ENCODE measurements at places on chromosomes 12 and 14. TPM values are rescaled to one million over a fixed set of nuclear protein-coding genes. Genes with fewer than 3 reads are reported as not detected.

ACYP1 gene
- 22.7 TPM for polyA plus RNA-seq

TMEM229B gene
- polyA plus RNA-seq, result 0.64 TPM

DDIT3 gene
- 11.8 TPM for polyA plus RNA-seq

PLA2G1B gene
- polyA plus RNA-seq, result not detected

SYCP3 gene
- polyA plus RNA-seq, result 0.20 TPM

DNA sequence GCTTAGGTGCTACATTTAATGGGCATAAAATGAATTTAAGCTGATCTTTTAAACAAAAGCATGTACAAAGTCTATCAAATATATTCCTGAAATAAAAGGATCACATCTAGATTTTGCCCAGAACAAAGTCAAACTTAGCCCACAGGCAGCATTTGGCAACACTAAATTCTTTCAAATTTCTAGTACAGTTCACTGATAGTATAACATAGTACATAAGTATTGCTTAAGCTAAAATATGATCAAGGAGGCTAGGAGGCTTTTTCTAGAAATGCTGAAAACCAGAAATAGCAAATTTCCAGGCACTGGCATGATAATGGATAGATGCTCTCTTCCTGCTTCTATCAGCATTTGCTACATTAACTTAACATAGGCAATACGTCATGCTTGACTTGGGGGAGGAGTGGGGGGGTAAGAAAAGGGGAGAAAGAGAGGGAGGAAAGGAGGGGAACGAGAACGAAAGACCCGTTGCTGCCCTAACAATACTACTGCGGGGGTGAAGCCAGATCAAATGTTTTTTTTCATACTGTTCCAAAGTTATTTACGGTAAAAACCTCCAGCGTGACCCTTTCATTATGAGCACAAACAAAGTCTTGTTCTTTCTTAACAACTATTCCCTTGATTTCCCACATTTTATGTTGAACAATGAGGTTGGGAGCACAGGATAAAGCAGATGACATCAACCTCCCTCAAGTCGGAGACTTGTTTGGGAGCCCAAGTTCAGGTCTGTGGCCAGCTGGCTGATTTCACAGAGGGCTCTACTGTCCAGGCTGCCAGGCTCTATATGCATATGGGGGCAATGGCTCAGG lies 10.6 kb downstream of the TMED10 start:
- peak; percentile 38 for DNase-seq

DNA sequence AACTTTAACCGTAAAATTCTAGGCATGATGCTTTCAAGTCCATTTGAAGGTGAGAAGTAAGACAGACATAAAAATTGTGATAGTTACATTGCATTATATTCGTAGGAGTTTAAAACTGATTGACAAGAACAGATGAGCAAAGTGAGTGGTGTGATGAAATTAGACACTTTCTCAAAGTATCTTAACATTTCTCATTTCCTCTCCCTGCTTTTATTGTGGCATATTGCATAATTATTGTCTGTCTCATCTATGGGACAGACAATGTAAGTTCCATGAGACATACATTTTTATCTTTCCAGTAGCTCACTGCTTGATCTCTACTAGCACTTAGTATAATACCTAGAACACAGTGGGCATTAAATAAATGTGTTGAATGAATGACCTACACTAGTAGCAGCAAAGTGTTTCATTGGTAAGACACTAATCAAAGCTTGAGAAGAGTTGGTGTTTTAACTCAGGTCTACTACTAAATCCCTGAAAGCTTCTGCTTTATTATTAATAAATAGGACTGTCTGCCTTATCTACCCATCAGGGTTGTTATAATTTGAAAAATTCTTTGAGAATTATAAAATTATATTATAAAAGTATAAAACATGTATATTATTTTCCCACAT lies 19.0 kb downstream of the A2M start:
- DNase-seq, result no peak

- DNase-seq, result no peak
These were observed 9.6 kb downstream of the PLXNC1 start for GRCh38 chr12:94157981-94158411.

GRCh38 chr12:6316921-6317692 lies 6.6 kb downstream of the PLEKHG6 start:
- DNase-seq, result no peak

GRCh38 chr14:81281332-81281731 lies 60.6 kb upstream of the GTF2A1 start:
- DNase-seq, result no peak

DNA sequence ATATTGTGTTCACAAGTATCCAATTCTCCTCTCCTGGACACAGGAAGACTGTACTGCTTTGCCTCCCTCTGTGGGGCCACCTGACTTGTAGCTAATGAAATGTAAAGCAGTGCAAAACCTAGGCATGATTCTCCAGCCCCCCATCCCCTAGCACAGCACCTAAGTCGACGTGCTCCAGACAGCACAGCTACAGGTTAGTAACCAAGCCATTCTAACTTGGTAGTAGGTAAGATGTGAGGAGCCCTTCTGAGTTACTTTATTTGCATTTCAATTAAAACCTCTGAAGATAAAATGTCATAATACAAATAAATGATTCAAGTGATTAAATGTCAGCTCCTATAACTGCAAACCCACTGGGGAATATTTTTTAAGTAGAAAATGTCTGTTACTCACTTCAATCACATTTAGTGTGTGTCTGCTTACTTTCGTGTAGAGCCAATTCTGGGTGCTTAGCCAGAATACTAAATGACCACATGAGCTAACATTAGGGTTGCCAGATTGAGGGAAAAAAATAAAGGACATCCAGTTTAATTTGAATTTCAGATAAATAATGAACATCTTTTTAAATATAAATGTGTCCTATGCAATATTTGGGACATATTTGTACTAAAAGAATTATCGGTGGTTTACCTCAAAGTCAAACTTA lies 64.8 kb upstream of the HIF1A start:
- DNase-seq, result no peak

DNA sequence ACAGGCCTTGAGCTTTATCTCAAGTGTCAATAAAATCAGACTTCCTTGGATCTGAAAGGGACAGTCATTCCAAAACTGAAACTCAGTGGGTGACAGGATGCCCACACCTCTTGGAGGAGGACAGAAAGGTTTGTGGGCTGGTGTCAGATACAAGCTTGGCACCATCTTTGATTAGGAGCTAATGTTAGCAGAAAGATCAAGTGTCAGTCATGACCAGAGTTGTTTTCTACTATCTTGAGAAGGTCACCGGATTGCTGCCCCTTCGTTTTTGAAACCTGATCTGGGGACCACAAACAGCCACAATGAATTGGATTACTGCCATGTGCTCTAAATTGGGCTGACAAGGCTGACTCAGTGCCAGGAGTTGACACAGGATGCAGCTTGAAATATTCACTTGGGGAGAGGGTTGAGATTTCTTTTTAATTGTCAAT lies 88.3 kb downstream of the OTOGL start:
- DNase-seq, result peak; percentile 79

DNA sequence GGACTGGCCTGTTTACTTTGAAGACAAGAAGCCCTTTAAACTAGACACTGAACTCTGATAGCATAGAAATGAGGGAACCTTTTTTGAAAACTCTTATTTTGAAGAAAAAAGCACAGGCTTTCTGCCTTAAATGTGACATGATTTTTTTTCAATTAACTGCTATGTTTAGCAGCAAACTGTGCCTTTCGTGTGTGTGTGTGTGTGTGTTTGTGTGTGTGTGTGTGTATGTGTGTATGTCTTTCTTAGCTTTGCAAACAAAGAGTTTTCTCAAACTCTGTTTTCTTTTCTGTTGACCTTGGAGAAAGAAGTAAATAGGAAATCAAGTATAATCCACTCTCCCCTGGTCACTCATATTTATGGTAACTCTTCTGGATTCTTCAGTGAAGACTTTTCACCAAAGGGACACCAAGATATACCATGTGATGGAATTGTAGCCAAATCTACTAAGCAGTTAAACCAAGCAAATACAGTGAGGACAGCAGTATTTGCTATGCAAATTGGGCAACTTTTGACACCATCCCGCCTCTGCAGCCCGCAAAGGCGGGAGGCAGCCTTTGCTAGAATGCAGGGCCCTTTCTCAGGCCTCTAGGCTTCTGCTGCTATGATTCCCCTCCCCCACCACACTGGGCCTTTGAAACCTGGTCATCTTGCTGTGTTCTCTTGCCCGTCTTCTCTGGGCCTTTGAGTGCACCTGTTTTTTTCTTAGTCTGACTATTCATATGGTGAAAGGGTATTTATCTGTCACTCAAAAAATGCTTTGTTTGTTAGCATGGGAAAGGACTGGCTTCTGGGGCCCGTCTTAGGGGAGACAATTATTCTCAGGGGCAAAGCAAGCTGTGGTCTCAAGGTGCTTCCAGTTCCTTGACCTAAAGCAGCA lies 107.9 kb downstream of the MYRFL start:
- no peak for DNase-seq

DNA sequence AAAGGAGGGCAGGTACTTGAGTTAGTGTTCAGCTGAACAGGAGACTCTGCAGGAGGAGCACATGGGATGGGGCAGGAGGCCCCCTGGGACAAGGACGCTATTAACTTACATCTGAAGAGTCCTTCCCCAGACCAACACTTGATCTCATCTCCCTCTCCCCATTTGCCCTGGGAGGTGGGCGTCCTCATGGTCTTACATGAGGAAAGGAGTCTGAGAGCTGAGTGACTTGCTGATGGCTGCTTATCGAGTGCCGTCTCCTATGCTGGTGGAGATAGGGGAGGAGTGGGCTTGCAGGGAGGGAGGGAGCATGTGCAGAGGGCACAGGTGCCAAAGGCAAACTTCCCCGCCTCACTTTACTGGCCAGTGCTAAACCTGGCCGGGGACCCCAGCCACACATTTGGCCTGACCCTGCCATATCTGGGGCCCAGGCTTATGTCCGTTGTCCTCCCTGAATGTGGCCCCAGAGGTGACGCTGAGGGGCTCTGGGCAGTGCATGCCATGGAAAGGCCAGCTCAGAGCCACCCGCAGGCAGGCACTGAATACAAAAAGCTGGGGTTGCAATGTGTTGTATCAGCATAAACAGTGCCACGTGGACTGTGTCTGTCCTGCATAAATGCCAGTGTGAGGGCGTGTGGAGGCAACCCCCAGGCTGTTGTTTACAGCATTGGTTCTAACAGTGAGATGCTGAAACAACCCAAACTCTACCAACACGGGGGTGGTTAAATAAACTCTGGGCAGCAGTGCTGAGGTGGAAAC lies 29.4 kb downstream of the FAIM2 start:
- no peak for DNase-seq

DNA sequence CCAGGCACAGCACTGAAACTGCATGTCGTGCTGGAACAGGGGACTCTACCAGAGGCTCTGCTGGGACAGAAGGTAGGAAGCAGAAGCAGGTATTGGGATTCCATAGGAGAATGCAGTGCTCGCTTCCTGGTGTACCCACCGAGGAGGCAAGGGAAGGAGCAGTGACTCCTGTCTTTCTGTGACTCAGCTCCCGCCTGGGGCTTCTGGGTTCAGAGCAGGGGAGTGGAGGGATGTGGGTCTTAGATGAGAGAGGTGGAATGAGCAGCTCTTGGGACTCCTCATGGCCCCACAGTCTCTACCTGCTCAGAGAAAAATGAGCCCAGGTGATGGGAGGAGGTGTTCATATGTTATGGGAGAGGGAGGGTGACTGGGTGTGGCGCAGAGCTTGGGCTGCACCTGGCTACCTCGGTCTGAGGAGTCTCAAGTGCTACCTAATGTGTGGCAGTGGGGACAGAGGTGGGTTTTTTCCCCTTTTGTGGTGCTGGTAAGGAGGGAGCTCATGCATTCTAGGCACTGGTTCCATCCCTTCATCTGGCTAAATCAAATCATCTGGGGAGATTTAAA lies 26.3 kb downstream of the WNT5B start:
- no peak for DNase-seq

DNA sequence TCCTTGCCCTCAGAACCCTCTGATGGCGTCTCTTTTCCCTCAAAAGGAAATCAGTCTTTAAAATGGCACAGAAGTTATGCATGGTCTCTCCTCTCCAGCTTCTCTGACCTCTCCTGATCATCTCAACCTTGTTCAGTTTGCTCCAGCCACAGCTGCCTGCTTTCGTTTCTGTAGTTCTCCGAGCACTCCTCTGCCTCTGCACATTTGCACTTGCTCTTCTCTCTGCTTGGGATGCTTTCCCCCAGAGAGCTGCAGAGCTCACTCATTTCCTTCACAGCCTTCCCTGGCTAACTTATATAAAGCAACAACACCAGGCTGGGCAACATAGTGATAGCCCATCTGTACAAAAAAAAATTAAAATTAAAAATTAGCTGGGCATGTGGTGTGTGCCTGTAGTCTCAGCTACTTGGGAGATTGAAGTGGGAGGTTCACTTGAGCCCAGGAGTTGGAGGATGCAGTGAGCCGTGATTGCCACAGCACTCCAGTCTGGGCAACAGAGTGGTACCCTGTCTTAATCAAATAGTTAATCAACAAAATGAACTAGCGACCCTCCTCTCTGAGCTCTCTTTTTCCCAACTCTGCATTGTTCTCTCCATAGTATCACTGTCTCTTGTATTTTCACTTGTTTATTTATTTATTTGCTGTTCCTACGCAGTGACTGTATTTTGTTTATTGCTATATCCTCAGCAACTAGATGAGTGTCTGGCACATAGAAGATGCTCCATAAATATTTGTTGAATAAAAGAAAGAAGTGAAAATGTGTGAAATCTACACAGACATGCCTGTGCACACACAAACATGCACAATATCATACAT lies 37.7 kb downstream of the PPFIBP1 start:
- DNase-seq, result no peak

- DNase-seq, result peak; percentile 40
These were observed 65.8 kb downstream of the ITPK1 start for GRCh38 chr14:93049867-93050331.

GRCh38 chr12:53766881-53767280 lies 15.1 kb upstream of the CISTR start:
- no peak for DNase-seq

GRCh38 chr14:65462411-65462810 lies 49.9 kb downstream of the FUT8 start:
- no peak for DNase-seq

DNA sequence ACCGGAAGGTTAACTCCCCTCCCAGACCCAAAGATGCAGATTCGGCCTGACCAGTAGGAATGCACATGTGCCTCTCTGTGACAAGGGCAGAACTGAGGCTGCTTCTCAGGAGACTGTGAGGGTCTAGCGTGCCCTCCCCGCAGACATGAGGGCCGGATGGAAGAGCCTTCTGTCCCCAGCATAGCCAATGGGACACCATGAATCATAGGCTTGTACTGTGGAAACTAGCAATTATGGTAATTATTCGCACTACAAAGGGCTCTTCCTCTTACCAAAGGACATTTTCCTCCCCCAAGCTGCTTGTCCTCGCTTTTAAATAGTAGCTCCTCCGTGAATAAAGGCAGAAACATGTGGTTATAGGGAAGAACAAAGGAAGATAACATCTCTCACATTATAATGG lies 6.2 kb downstream of the COA8 start:
- no peak for DNase-seq

- no peak for DNase-seq
These were observed 14.9 kb downstream of the ABCB9 start for GRCh38 chr12:122951406-122951805.

DNA sequence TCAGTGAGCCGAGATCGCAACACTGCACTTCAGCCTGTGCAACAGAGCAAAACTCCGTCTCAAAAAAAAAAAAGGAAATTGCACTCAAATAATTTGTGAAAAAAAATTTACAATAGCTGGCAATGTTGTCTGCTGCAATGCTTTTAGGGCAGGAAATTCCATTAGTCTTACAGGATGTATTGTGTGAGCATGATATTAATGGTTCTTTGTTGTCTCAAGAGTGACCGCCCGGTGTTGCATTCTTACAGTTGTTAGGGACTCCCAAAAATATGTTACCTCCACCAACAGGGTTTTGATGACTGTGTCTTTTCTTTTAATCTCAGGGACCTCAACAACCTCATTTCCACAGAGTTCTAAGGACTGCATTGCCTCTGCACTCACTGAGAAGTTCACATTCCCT lies 44.8 kb downstream of the PZP start:
- DNase-seq, result no peak

Measured in muscle of back (tissue), 13 donors.